ENCODE measurements at places on chromosomes 7 and 10. TPM values are rescaled to one million over a fixed set of nuclear protein-coding genes. Genes with fewer than 3 reads are reported as not detected.

KLF14 gene
- 0.23 TPM for total RNA-seq

FAM25A gene
- not detected for total RNA-seq

SPAM1 gene
- not detected for total RNA-seq

TAS2R38 gene
- not detected for total RNA-seq

ZWINT gene
- 14.1 TPM for total RNA-seq

PFKFB3 gene
- total RNA-seq: 21.0 TPM

HMX3 gene
- 2.8 TPM for total RNA-seq

FFAR4 gene
- 1.2 TPM for total RNA-seq

GRID2IP gene
- total RNA-seq: 2.1 TPM

MORN4 gene
- 45.2 TPM for total RNA-seq

AGR3 gene
- total RNA-seq: not detected

ACBD7 gene
- 54.2 TPM for total RNA-seq

KAZALD1 gene
- total RNA-seq: 1.2 TPM

SPDYE6 gene
- total RNA-seq: not detected

MALSU1 gene
- 30.7 TPM for total RNA-seq

APBB1IP gene
- 3.7 TPM for total RNA-seq

EZH2 gene
- 29.3 TPM for total RNA-seq

AKR1E2 gene
- total RNA-seq: 74.0 TPM

EGR2 gene
- 1.2 TPM for total RNA-seq

GPNMB gene
- total RNA-seq: 7.2 TPM

GNAI1 gene
- total RNA-seq: 94.1 TPM

AMPH gene
- 61.6 TPM for total RNA-seq

CDC14C gene
- not detected for total RNA-seq

RGR gene
- total RNA-seq: 1.6 TPM

IFIT1B gene
- total RNA-seq: 0.92 TPM

SLC13A1 gene
- total RNA-seq: not detected

UCN3 gene
- total RNA-seq: not detected

CHST3 gene
- total RNA-seq: 12.2 TPM

CLRN3 gene
- not detected for total RNA-seq

C10orf67 gene
- total RNA-seq: 1.2 TPM

FGL2 gene
- 2.3 TPM for total RNA-seq

ZNF777 gene
- total RNA-seq: 6.0 TPM

FBXL13 gene
- 18.5 TPM for total RNA-seq

NXPH1 gene
- total RNA-seq: 94.6 TPM
